ENCODE measurements at places on chromosomes 1 and 21.
A peak's percentile ranks its signal among the peaks of the same experiment; 100 is the strongest.

DNA sequence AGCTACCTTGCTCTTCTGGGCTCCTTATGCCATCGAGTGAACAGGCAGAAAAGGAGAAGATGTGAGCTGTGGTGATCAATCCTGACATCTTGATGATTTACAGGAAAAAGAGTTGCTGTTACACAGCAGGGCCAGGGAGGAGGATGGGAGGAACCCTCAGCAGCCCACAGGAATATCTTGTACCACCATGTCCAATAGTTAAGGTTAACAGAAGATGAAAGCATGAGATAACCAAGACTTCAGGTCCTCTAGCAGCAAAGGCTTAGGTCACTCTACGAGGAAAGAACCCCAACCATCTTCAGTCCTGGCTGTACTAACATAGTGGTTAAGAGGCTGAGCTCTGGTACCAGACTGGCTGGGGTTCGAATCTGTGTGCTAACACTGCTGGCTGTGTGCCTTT is 12.1 kb upstream of the SELENBP1 start:
- no peak for DNase-seq

- peak; percentile 23 for DNase-seq
Measured at GRCh38 chr1:151494741-151495281, 16.4 kb upstream of the CGN start.

DNA sequence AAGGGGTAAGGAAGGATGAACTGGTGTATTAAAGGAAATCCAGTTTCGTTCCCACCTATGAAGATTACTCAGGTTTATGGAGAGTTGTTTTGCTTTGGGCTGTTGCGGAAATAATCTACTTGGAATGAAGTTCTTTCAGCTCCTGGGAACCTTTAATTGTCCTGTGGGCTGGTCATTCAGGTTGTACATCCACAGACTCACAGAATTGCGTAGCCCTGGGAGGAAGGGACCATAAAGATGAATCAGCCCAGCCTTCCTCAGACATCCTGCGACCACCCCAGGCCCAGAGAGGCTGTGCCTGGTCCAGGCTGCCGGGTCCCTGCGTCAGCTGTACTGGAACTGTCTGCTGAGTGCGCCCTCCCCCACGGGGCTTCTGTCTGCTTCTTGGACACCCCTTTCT is 72.7 kb downstream of the GALNT2 start:
- DNase-seq: no peak

DNA sequence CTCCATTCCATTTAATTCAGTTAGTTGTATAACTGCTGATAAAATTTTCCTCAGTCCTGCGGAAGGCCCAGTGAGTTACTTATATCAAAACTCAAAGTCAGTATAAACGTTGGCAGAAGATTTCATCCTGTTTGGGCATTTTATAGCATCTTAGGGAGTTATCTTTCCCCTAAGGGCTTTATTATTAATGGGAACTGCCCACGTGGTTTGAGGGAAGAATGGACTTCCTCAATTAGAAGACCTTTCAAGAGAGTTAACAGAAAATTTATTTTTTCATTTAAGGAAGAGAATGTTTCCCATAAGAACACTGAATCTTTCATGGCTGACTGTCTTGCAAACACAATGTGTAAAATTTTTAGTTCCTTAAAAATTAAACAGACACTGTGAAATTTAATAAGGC is 400.1 kb downstream of the NEGR1 start:
- DNase-seq: no peak

DNA sequence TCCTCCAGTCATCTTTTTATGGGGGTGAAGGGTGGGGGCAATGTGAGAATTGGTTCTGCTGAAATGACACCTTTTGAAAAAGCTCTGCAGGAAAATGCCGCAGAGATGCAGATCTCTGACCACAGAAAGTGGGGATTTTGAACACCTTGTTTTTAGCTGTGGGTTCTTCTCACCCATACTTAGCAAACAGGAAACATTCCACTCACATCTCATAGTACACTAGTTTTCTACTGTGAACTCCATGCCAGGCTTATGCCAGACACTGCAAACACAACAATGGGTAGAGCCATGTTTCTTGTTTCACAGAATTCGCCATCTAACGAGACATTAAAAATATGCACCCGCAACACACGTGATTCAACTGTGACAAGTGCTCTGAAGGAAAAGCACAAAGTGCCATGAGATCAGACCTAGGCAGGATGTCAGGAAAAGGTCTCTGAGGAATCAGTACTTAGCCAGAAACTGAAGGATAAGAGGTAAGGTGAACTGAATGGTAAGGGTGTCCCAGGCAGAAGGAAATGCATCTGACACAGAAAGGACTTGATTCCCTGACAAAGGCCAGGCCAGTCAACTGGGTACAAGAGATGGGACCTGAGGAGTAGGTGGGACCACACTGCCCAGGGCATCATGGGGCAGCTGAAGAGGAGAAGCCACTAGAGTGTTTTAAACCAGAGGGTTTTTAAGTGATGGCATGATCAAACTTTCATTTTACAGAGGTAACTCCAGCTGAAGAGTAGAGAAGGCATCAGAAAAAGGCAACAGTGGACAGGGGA is 83.8 kb upstream of the JAK1 start:
- no peak for DNase-seq

DNA sequence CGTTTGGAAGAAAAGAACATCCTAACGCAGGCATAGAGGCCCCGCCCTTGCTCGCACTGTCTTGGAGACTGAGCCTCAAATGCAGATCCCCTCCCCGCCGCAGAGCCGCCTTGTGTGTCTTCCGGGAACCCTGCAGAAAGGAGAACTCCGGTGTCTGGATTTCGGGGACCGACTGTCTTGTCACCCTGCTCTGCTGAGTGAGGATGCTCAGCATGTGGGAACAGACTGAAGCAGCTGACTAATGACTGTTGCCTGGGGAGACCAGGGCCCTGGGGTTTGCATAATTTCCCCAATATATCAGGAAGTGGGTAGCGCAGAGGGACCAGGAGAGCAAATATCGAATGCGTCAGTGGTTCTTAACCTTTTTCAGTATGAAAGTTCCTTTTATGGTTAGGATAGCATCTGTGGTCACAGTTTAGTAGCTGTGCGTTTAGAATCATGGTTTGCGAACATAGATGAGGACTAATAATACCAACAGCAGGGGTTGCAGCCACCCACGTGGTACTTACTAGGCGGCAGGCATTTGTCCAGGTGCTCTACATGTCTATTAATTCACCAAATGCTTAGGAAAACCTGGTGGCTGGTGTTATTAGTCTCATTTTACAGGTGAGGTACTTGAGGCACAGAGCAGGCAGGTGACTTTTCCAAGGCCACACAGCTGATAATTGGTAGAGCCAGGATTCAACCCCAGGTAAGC is 14.3 kb downstream of the GPR137B start:
- DNase-seq: no peak

GRCh38 chr21:33261635-33262034 is 4.5 kb upstream of the IL10RB start:
- no peak for DNase-seq

- DNase-seq: no peak
Measured at GRCh38 chr1:208211921-208212843, 32.0 kb downstream of the PLXNA2 start.

GRCh38 chr1:52182874-52183400 is 41.0 kb downstream of the ZFYVE9 start:
- no peak for DNase-seq

DNA sequence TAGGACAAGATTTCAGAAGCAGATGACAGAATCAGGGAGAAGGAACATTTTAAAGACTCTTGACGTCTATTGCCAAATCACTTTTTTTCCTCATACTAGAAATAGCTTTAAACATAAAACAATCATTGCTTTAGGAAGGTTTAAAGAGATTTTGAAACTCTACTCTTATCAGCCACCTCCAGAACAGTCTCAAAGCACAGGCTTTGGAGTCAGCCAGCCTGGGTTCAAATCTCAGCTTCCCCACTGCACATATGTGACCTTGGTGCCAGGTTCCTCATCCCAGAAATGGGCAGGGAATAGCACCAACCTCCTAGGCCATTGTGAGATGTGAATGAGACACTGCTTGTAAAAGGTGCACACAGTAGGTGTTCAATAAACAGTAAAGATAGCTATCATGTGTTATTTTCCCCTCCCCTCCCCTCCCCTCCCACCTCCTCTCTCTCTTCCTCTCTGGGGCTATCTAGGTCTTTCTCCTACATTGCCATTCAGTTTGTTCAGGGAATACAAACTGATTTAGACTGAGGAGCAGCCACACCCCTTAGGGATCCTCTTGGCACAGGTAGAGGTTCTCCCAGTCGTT is 20.6 kb downstream of the SPOCD1 start:
- DNase-seq: no peak

- no peak for DNase-seq
Measured at GRCh38 chr1:231799363-231799986, 172.9 kb downstream of the DISC1 start.

Data from NCI-H82 (cell line).